ENCODE measurements at places on chromosomes 11 and 22.

DNA sequence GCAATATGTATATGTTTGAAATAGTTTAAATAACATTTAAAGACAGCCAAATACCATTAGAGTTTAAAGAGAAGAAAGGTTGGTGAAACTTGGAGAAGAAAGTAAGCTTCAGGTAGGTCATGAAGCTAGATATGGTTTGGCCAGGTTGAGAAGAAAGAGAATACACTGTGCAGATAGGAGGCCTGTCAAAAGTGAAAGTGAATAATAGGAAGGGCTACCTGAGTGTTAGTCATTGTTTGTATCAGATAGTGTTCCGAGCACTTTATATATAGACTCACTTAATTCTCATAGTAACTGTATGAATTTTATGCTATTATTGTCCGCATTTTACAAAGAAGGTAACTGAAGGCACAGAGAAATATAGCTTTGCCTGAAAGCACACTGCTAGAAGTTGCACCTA, 56.9 kb downstream of the USP47 start:
- DNase-seq = no peak

DNA sequence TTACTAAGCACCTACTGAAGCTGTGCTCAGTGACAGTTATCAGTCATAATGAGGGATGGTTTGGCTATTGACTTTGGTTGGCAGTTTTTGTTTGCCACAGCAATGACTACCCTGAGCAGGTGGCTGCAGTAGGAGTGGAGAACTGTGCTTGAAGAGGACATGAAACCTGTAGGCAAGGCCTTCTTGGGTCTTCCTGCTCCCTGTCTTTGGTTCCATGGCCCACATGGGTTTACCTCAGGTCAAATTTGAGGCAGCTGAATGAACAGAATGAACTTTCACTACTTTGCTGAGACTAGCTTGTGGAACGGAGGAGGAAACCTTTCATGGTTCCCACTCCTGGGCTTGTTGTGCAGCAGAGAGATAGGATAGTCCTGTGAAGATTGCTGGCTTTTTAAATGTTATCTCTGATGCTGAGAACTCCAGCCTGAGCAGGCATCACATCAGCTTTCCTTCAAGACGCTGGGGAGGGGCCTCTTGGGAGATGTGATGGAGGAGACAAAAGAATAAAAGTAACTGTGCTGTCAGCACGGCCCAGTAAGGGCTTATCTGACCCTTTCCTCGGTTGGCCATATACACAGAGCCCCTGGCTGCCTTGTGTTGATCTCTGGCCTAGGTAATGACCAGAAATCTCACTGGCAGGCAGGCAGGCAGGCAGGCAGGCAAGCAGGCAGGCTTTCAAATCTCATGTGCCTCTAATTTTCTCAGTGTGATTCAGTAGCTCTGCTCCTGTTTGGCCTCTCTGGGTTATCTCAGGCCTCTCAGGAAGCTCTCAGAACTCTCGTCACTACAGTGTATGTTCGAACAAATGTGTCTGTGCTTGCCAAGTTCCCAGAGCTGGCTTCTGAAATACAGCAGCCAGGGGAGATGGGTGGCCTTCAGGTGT, 12.0 kb downstream of the STIM1 start:
- no peak for DNase-seq

DNA sequence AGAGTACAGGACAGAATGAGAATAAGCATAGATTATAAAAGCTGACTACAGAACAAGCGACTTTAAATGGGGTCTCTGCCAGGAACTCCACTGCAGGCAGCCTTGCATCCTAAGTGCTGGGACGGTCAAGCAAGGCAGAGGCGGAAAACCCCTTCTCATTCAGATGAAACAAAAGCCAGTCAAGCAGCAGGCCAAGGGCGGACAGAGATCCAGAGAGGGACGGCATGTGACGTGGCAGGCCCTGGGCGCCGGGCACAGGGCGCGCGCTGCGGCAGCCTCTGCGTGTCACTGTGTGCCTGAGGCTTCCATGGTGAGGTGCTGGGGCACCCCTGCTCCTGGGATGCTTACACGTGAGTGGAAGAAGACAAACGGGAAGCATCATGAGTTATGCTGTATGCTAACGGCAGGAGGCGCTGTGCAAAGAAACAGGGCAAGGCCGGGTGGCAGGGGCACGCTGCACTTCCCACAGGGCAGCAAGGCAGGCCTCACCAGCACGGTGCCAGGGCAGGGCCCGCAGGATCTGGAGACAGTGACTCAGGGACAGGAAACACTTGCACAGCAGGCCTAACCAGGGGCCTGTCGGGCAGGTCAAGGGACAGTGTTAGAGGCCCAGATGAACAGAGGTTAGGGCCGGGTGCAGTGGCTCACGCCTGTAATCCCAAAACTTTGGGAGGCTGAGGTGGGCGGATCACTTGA, 6.2 kb downstream of the TOLLIP start:
- no peak for DNase-seq

GRCh38 chr22:20602609-20603164, 95.3 kb downstream of the MED15 start:
- no peak for DNase-seq

GRCh38 chr22:28620244-28620922, 59.3 kb downstream of the TTC28 start:
- DNase-seq = no peak

- no peak for DNase-seq
These were observed 805 bp downstream of the GANAB start for GRCh38 chr11:62645671-62645945.

DNA sequence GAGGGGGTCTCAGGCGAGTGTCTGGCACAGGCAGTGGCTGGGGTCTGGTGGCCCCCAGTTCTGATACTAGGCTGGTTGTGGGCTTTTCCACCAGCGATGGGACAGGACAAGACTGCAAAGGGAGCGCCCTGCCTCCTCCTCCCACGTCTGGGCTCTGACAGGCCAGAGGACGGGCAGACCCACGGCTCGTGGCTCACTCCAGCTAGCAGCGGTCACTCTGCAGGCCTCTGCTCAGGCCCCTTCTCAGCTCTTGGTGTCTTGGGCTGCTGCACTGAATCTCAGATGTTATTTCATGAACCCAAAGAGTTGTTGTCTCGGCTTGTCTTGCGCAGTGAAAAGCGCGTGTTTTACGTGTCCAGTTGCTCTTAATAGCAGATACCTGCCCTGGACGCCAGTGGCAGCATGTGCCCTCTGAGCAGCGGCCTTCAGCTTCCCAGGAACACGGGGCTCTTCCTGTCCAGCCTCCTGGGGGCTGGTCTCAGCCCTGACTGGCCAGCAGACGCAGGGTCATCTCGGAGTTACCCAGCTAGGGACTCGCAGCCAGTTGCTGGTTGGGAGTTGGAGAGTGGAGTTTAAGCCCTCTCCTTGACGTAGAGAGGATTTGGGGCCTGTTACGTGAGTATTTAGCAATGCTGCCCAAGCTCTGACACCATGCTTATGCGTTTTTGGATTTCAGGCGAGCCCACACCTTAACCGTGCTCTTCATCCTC, 9.6 kb downstream of the PTDSS2 start:
- no peak for DNase-seq

- DNase-seq = no peak
These were observed 12.6 kb downstream of the TRIOBP start for GRCh38 chr22:37709445-37709765.

DNA sequence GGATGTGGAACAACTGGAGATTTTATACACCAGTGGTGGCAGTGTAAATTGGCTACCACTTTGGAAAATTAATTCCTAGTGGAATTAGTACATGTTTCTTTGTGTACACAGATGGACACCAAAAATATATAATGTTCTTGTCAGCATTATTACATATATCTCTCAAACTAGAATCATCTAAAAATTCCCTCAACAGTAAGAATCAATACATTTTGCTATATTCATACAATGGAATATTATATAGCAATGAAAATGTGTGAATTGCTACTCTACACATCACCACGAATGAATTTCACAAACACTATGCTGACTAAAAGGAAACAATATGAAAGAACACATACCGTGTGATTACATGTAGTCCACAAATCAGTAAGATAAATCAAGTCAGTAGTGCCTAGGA, 33.9 kb downstream of the CCDC90B start:
- DNase-seq = no peak

DNA sequence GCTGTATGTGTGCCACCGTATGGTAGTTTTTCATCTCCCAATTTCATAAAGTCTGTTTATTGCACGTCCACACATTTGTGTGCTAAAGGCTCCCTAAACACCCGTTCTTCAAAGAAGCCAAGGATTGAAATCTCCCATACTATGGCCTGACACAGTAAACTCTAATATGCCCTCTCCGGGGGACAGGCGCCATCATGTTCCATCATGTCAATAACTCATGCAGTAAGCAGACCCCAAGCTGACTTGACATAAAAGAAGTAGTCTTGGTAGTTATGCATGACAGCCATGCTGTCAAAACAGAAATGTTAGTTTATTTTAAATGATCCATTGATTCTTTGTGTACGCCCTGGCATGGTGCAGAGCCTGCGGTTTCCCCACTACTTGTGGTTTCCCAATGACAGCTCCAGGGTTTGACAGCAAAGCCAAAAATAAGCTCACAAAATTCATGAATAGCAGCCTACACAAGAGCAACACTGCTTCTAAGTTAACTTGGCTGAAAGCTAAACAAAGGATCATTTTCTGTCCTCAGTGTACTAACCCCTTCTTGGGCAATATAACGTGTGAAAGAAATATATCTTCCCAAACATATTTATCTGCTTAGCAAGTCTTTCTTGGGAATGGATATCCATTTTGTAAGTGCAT, 56.5 kb upstream of the CABP7 start:
- no peak for DNase-seq

GRCh38 chr11:92026664-92027063, 198.0 kb upstream of the FAT3 start:
- DNase-seq = no peak

GRCh38 chr11:20080032-20080685, 80.1 kb downstream of the DBX1 start:
- DNase-seq = no peak

- no peak for DNase-seq
These were observed 29.7 kb downstream of the ALX4 start for GRCh38 chr11:44280257-44280656.

- no peak for DNase-seq
These were observed 16.6 kb upstream of the CHKA start for GRCh38 chr11:68137833-68138232.

- DNase-seq = no peak
These were observed 256.9 kb upstream of the POU2AF2 start for GRCh38 chr11:110988671-110989070.

DNA sequence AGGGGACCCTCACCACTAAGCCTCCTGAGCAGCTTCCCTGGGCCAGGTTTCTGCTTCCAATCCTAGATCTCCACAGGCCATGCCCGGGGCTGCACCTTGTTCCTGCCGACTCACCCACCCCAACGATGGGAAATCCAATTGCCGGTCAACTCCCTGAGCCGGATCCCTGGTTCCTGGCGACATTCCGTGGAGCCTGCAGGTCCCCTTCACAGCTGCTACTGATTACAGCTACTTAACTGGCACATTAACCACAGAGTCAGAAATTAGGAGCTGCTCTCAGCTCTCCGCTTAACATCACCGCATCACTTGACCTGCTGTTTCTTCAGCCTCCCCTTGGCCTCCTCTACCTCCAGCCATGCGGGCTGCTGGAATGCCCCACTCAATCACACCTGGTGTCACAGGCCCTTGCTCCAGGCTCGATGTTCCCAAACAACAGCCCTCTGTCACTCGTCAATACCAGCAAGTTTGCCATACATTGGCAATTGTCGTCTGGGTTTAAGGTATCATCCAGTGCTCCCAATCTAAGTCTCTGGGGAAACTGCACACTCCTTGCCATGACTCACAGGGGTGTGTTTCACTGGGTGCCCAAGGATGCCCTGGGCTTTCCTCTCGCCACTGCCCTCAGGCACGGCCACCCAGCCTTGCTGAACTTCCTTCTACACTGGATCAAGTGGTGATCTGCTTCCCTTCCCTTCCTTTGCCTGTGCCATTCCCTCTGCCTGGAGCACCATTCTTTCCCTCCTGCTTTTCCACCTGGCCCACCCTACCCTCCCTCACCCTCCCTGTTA, 181.0 kb downstream of the MN1 start:
- DNase-seq = no peak
